Renal cortex interstitium (tissue), 15 donors: ENCODE measurements at places on chromosomes 7 and 10.

GRCh38 chr7:93920496-93921182 lies 896 bp upstream of the GNG11 start:
- DNase-seq = no peak

GRCh38 chr7:157129200-157129599 lies 9.5 kb upstream of the UBE3C start:
- DNase-seq = no peak

- DNase-seq = no peak
These were observed 300.9 kb upstream of the C7orf33 start for GRCh38 chr7:148289630-148290029.

DNA sequence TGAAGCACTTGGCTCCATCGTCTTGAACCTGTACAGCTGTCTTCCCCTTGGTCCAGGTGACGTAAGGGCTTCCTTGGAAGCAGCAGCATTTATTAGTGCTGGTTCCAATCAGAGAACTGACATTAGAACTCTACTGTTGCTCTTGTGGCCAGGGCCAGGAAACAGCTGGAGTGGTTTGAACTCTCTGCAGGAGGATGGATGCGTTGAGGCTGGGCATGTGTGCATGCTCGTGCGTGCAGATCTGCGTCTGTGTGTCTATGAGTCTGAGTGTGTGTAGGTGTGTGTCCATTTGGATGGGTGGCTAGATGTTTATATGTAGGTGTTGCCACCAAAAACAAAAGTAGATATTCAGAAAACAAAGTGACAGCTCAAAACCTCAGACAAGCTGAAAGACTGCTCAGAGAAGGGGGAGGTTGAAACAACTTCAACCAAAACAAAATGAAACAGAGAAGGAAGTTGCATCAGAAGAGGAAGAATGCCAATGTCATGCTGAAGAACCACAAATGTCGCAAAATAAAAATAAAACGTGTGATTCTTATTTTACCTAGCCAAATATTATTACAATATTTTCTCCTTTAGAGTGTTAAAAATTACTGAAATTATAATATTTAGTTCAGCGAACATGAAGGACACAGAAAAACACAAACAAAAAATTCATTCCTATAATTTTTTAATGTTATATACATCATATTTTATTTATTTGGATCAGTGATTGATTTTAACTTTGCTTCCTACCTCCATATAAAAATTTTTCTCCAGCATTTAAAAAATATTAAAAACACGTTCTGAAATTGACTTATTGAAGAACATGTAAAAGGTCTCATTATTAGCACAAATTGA lies 96.1 kb upstream of the MKLN1 start:
- DNase-seq = no peak

DNA sequence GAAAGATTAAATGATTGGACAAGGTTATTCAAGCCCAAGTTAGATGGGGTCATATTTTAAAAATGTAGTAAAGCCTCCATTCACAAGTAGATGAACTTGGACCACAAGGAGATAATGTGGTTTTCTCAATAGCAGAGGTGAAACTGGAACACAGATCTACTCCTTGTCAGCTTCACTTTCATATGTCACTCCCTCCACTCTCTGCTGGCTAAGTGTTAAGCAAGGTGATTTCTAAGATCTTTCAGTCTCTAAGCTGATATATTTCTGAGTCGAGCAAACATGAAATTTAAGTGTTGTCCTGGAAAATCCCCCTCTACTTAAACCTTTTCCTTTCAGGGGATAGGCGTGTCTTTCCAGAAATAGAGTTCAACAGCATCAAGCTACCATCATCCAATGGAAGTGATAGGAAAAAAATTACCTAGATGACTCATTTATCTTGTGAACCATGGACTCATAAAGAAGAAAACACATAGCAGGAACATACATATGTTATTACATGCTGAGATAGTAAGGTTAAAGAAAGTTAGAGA lies 275.0 kb downstream of the PTEN start:
- DNase-seq = no peak

DNA sequence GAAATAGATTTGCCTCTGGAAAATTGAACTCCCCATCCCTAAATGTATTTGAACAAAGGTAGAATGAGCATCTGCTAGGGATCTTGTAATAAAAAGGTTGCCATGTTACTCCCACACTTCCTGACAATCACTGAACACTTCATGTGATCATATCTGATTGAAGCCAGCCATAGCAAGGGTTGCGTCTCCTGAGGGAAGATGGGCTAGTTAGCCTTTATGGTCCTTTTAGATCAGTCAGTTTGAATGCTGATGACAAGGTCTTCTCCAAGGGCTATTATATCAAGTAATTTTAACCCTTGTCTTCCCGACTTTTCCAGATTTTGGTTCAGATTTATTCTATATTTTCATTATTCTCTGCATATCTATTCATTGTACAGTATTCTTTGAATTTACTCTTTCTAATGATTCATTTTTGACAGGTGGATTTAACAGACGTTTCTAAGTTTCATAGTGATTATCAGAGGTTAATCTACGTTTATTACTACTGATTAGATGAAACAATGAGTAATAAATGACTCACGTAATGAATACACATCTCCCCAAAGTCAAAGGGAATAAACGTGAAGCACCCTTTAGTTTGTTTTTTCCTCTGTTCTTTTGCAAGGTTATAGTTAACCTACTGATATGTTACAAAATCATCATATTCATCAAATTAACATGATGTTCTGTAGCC lies 28.1 kb downstream of the CSGALNACT2 start:
- no peak for DNase-seq

- DNase-seq = no peak
These were observed 23.9 kb downstream of the MACC1 start for GRCh38 chr7:20193242-20193777.

DNA sequence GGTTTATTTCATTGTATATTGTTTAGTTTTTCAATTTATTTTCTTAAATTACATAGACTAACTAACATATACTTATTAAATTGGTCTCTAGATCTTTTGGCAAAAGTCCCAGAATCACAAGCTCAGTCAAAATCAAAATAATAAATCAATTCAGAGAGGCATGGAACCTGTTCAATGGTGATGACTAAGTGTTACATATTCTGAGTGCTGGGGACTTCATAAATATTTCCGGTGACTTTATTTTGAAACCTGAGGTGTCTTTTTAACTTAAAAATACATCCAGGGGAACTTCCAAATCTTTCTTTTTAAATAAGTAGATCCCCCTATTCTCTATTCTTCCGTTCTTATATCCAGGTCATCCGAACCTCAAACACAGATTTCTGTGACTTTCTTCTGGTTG lies 89.6 kb upstream of the ZNF804B start:
- DNase-seq = no peak

GRCh38 chr10:44261710-44262455 lies 123.0 kb downstream of the CXCL12 start:
- no peak for DNase-seq

DNA sequence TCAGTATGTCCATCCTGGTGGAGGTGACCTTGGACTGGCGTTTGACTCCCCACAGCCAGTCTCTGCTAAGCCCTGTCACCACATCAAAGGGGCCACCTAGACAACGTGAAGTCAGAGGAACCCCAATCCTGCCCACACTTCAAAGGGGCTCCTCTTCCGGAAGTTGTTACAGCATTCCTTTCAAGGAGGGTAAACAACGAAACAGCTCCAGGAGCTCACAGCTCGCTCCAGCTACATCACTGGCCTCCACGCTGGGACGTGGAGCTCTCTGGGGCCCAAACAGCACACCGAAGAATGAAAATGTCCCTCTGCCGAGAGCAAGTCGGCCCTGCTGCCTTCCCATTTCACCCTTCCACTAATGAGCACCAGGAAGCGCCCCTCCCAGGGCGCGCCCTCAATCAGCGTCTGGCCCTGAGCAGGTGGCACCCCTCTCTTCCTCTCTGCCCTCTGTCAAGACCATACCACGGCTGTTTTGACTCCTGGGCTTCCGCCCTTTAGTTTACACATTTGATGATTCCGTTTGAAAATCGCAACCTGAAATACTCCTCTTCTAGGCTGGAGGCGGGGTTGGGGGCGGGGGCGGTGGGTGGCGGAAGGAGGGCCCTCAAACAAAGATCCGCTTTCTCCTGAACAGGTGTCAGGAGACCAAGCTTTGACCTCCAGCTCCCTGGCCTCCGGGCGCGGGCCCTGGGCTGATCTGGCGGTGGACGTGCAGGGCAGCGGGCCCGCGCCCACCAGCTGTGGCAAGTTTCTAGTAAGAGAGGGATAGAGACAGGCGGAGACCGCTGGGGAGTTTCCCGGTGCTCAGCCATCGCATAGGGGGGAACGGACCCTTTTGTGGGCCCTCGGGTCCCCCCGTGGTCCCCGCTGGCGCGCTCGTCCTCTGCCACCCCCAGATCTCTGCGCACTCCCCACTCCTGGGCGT lies 53.1 kb upstream of the KDM7A start:
- no peak for DNase-seq

DNA sequence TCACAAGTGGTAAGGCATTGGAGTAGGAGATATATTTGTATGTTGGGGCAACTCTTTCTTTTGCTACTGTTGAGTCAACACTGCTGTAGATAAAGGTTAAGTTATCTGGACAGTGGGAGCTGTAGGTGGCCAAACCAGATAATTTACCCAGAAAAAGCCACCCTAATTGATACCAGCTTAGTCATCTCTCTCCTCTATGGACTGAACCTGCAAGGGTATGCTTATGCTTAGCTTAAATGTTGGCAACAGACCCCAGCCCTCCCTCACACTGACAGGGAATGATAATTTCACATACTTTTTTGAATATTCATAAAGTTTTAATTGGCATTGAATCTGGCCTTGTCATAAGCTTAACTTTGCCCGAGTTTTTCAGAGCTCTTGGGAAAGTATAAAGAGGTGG lies 66.3 kb downstream of the CREB5 start:
- DNase-seq = no peak

GRCh38 chr10:96709525-96709924 lies 10.8 kb downstream of the PIK3AP1 start:
- DNase-seq = no peak

GRCh38 chr10:116143673-116144222 lies 129.3 kb downstream of the GFRA1 start:
- no peak for DNase-seq

DNA sequence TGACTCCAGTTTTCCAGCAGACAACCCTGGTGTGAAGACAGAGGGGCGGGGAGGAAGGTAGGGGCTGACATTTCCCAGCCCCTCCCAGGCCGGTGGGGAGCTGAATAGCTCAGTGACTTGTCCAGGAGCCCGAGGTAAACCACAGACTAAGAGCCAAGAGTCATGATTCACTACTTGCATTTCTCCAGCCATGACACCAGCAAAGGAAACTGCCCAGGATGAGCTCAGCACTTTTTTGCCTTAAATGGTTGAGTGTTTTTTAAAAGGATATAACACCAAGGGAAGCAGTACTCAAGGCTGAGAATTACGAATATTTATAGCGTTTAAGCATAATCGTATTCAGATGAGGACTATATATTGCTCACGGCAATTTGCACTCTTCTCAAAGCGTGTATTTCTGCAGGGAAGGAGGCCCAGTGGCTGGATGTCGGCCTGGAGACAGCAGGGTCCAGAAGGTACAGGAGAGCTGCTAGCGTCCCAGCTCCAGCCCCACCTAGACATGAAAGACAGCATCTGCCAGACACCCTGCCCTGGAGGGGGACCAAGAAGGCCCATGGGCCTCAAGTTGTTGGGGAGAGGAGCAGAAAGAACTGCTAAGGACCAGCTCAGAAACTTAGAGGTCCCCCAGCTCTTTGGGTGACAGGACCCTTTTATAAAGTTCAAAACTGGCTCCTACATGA lies 141.4 kb downstream of the GRID1 start:
- DNase-seq = no peak

DNA sequence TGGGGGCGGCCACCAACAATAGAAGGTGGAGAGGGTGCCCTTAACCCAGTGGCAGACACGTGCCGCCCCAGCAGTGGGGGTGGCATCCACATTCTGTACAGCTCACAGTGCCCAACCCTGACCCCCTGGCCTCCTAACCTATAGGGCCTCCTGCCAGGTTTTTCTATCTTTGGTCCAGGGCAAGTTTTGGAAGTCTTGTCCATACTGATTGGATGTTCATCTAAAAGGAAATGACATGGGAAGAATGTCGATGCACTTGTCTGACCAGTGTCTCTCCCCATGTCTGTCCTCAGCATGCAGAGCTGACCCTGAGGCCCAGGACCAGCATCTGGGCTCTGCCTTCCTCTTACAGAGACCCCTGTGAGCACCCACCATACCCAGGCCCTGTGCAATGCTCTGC lies 32.3 kb upstream of the ANTXRL start:
- DNase-seq = no peak

GRCh38 chr7:3482147-3482921 lies 181.3 kb downstream of the SDK1 start:
- DNase-seq = peak; percentile 12

- no peak for DNase-seq
These were observed 43.9 kb downstream of the HBP1 start for GRCh38 chr7:107212725-107213124.

DNA sequence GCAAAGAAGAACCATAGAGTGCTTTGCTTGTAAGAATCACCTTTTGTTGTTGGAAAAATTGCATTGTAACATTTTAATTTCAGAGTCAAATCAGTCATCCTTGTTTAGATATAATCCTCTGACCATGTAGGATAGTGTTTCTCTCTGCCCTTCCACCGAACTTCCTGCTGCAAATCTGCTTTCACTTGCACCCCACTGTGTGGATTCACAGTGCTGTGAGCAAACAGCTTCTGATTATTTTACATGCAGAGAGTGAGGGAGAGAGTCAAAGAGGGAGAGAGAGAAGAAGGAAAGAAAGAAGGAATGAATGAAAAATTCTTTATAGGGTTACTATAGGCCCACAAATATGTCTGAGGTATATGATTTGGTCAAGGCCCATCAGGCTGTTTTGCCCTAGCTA lies 30.0 kb upstream of the SEM1 start:
- DNase-seq = no peak

GRCh38 chr7:105021352-105021751 lies 7.3 kb downstream of the KMT2E start:
- no peak for DNase-seq

GRCh38 chr10:87660484-87661133 lies 931 bp downstream of the PAPSS2 start:
- DNase-seq = no peak
